Activated CD4-positive, alpha-beta T cell treated with anti-CD3 and anti-CD28 coated beads, Interleukin-2, amount 10 ng/mL, durations not matched to agents 7 days and 5 days (primary cell): ENCODE measurements at places on chromosomes 12 and 14. TPM values are rescaled to one million over a fixed set of nuclear protein-coding genes. Genes with fewer than 3 reads are reported as not detected.

The SLC10A1 gene
- total RNA-seq = not detected

GRCh38 chr14:75672605-75673192, 11.7 kb downstream of the TTLL5 start:
- peaks cover 46% of the 10 kb centered on the region for H3K36me3 ChIP-seq
- no peaks in the 10 kb centered on the region for H3K27me3 ChIP-seq
- peaks cover 8% of the 10 kb centered on the region for H3K4me1 ChIP-seq
- no peak overlapping the region for H3K4me3 ChIP-seq
- DNase-seq = no peak
- H3K27ac ChIP-seq = no peak overlapping the region

GRCh38 chr12:47779301-47779942, 6.4 kb downstream of the SLC48A1 start:
- peak overlapping the region; percentile 57 for H3K27ac ChIP-seq
- H3K4me1 ChIP-seq = peaks cover 38% of the 10 kb centered on the region
- H3K4me3 ChIP-seq = no peak overlapping the region
- H3K36me3 ChIP-seq = peaks cover 6% of the 10 kb centered on the region

DNA sequence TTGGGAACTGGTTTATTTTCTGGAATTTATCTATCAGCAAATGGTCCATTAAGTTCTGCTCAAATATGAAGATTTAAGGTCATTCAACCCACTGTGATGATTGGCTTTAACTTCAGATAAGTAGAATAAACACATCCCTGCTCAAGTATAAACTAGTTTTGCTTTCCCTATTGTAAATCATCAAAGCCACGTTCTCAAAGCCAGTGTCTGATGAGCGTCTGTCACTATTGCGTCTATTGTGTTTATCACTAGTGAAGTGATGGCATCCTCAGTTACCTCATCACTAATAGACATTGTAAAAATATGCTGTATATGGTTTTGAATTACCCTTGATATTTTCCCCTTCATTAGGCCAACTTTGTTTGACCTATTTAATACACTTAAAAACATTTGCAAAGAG, 351.3 kb downstream of the BCAT1 start:
- no peaks in the 10 kb centered on the region for H3K36me3 ChIP-seq
- peaks cover 4% of the 10 kb centered on the region for H3K27me3 ChIP-seq
- H3K4me1 ChIP-seq = peaks cover 4% of the 10 kb centered on the region

The LMO3 gene
- total RNA-seq = not detected
